RWPE2 (cell line): ENCODE measurements at places on chromosomes 1 and 21.

DNA sequence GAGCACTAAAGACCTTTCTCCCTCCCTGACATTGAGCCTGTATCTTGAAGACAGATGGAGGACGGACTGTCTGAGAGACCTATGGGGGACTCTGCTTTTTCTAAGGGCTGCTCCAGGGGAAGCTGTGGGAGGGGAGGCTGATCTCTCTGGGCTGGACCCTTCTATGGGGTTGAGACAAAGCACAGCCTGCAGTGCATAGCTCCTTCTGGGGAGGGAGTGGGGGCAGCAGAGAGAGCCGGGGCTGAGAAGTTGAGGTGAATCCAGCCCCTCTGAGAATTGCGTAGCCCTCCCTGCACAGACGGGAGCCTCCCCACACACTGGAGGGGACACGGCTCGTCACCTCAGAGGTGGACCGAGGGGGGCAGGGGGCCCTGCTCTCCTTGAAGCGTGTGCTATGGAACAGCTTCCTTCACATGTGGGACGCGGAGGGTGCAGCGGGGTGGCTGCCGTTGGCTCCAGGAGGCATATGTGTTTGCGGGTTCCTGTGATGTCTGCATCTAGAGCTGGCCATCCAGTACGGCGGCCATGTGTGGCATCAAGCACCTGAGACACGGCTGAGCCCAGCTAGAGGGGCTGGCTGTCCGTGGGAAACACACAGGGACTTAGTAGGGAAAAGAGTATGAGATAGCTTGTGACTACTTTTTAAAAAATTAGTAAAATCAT is 299.1 kb downstream of the CAMTA1 start:
- DNase-seq = no peak

DNA sequence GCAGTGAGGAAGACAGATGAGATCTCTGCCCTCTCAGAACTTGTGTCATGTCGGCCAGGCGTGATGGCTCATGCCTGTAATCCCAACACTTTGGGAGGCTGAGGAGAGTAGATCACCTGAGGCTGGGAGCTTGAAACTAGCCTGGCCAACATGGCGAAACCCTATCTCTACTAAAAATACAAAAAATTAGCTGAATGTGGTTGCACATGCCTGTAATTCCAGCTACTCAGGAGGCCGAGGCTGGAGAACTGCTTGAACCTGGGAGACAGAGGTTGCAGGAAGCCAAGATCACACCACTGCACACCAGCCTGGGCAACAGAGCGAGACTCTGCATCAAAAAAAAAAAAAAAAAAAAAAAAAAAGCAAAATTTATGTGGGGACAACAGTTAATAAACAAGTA is 40.9 kb upstream of the RALGPS2 start:
- no peak for DNase-seq

DNA sequence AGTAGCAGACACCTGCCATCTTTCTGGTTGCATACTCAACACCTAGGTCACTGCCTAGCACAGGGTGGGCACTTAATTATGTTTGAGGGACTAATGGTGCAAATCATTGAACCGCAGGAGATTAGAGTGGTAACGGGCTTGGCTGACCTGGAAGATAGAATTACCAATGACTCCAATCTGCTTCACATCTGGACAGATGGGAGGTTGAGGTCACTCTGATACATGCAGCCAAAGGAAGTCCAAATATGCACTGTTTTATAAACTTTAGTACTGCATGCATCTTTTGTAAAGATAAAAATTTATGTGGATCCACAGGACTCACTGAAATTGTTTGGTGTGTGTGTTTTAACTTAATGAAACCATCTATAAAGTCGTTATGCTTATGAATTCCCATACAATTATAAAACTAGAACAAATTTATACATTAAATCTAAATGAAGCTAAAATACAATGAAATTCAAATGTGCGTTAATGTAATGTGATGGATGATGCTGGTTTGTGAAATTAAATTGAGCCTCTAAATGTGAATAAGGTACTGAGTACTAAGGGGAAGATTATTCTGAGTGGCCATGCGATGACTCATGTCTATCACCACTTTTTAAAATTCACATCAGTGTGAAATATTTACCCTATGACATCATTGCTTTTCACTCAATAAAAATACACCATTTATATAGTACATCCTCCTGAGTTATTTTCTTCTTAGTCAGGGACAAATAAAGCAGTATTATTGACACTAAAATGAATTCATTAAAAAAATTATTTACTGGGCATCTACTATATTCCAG is 224.7 kb upstream of the FAM78B start:
- DNase-seq = no peak

GRCh38 chr1:7702365-7702764 is 68.7 kb upstream of the VAMP3 start:
- DNase-seq = no peak

DNA sequence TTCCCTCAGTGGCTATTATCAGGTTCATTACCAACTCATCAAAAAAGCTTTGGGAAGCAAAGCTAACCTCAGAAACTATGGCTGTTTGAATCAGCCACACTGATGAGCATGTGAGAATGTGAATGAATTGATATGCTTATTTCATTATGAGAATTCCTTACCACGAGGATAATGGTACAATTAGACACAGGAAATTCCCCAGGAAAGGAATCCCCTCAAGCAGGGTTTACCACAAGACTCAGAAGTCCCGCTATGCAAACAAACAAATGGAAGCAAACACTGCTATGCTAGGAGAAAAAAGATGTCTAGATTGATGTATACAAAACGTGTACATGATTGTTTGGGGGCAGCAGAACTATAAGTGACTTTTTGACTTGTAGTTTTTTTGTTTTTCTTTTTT is 205.0 kb downstream of the HMCN1 start:
- DNase-seq = no peak

DNA sequence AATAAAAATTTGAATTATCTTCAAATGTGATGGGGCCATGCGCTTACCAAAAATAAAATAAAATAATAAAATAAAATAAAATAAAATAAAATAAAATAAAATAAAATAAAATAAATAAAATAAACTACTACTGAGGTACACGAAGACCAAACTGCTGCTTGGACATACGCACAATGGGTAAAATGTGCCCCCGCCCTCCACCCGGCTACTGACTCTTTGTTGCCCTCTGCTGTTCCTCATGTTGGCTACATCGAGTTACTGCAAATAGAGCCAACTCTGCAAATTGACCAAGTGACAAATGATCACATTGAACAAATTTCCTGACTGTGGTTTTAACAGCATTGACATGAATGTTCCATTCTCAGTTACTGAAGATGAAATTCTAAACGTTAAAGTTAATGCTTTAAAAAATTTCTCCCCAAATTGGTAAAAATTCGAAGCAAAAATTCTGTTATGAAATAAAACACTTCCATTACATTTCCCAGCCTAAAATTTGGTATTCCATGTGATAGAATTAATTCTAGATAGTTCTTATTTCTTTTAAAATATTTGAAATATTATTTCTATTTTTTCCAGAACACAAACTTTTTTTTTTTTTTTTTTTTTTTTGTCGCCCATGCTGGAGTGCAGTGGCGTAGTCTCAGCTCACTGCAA is 18.8 kb upstream of the MAP1LC3C start:
- DNase-seq = no peak

DNA sequence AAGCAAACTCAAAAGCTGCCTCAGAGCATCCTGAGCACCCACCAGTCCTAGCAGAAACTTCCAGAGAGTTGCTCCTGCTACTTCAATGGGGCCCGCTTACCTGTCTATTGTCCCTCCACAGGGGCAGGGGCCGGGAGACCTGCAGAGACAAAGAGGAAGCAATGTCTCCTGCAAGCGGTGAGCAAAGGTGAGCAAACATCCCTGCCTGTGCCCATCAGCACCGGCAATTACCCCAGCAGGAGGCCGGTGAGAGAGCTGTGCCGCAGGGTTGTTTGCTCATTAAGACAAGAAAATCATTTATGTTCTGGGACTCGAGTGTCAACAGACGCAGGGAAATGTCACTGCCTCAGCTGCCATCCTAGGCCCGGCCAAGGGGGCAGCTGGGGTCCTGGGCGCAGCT is 53.8 kb upstream of the TARDBP start:
- no peak for DNase-seq

DNA sequence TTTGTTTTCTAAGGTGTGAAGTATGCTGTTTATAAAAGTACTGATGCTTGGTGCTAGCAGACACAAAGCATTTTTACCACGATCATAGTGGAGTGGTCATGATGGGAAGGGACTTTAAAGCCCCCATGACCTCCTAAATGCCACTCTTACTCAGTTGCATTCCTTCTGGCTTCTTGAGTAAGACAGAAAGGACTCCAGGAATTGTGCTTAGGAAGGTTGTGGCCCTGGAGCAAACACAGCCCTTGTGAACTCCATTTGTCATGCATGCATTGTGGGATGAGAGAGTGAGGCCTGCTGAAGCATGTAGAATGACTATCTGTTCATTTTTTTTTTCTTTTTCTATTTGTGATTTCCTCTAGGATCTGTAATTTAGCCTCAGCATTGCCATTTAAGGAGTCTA is 34.2 kb downstream of the AK5 start:
- DNase-seq = no peak

DNA sequence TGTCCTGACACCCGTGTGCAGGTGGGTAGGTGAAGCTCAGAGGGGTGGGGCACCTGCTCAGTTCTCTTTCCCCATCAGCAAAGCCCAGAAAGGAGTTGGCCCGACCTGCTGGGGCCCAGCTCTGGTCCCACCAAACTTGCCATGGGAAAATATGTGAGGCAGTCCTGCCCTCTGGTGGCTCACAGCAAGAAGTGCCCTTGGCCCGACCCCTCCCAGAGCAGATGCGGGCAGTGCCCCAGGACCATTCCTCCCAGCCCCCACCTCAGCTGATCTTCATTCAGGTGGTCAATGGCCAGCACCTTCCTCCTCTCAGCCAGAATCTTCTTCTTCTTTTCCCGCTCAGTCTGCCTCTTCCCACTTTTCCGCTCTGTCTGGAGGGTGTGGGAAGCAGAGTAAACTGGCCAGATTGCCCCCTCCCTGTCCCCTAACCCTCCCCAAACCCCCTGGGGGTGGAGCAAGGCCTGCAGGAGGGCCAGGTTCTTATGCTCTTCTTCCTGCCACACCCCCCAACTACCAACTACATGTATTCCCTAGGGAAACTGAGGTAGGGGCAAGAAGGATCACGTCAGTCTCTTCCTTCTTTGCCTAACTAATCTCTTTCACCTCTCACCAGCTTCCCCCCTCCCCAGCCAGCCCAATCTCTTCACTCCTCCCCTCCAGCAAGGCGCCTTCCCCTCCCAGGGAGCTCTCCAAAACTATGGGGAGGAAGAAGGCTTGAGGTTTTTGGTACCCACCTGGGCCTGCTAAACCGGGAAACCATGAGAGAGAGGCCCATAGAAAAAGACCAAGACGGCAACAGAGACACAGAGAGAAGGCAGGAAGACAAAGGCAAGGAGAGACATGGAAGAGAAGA is 15.6 kb downstream of the TNNT2 start:
- DNase-seq = no peak

- DNase-seq = no peak
Measured at GRCh38 chr1:21622466-21623315, 46.5 kb downstream of the RAP1GAP start.

GRCh38 chr1:228463559-228464455 is 23.4 kb upstream of the RNF187 start:
- no peak for DNase-seq

- no peak for DNase-seq
Measured at GRCh38 chr1:106456832-106457231, 599.6 kb upstream of the PRMT6 start.

DNA sequence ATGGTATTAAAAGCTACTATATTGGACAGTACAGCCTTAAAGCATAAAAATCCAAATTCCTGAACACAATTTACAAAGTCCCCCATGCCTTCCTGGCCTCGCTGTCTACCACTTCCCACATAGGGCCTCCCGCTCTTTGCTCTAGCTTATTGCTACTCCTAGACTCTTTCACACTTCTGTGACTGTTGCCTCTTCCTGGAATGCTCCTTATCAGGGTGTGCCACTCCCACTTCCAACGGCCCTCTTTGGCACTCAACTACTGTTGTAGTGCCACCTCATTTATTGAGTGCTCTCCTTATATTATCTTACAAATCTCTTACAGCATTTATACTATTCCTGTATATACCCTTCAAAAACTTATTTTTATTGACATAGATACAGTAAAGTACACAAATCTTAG is 4.8 kb downstream of the SARS1 start:
- DNase-seq = no peak

- DNase-seq = no peak
Measured at GRCh38 chr1:10429868-10430215, 391 bp upstream of the CENPS start.

DNA sequence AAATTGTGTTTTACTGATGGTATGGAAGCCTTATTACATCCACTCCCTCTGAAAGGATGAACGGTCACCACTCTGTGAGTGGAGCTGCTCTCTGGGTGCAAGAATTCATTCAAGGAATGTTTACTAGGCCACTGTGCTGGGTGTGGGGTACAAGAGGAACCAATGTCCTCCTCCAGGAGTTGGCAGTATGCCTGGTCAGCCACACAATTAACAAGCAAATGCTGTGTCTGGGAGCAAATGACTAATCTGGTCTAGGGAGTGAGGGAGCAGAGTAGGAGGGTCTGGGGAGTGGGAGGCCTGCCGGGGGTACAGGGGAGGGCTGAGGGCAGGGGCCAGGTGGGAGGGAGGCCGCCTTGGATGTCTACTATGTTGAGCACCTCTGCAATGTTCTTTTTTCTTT is 27.2 kb upstream of the TDRD10 start:
- DNase-seq = no peak

GRCh38 chr1:84859866-84860265 is 33.1 kb downstream of the LPAR3 start:
- DNase-seq = no peak

GRCh38 chr1:155598842-155599331 is 11.1 kb upstream of the MSTO1 start:
- no peak for DNase-seq

DNA sequence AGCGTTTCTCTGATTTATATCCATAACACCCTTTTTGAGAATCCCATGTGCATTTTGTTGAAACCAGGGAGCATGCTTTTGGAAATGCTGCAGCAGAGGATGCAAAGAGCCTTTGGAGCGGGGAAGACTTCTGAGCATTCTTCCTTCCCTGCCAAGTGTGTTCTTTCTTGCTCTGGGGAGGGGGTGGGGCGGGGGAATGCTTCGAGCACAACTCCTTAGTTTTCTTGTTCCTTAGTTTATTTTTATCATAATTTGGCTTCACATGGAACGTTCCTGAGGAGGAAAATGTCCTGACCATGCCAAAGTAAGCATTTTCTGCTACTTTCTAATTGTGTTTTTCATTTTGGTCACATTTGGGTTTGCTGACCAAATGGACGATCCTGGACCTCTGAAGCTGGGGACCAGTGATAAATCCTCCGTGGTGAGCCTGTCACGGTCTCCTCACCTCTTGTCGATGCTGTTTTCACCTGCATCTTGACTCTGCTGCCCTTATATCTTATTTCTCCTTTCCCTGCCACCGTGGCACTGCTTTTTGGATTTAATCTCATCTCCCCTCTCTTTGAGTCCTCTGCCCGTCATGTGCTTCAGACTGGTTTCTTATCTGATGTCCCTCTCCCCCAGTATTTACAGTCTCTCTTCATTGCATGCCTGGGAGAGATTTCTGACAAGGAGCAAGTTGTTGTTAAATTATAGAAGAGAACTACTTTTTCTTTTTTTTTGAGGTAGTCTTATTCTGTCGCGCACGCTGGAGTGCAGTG is 2.4 kb downstream of the CTPS1 start:
- no peak for DNase-seq
